ENCODE measurements at places on chromosomes 2 and 18. TPM values are rescaled to one million over a fixed set of nuclear protein-coding genes. Genes with fewer than 3 reads are reported as not detected.

- no peak for DNase-seq
Measured at GRCh38 chr2:113276216-113276760, 2.4 kb downstream of the PAX8 start.

- DNase-seq = no peak
Measured at GRCh38 chr2:10990561-10991111, 78.9 kb downstream of the KCNF1 start.

DNA sequence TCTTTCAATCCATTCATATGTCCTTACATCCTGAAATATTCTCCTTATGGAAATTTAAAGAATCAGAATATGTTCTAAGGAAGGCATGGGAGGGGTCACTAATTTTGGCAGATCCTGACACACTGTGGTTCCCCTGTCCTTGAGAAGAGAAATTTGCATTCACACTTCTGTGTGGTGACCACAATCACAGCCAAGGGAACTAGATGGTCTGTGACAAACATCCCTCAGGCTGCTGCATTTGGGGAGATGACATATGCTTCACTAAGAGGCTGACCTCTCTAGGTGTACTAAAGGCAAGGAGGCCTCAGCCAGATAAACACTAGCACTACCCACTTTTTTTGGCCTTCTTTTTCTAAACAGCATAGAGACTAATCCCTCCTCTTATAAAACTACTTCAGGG lies 129.6 kb downstream of the MREG start:
- DNase-seq = no peak

DNA sequence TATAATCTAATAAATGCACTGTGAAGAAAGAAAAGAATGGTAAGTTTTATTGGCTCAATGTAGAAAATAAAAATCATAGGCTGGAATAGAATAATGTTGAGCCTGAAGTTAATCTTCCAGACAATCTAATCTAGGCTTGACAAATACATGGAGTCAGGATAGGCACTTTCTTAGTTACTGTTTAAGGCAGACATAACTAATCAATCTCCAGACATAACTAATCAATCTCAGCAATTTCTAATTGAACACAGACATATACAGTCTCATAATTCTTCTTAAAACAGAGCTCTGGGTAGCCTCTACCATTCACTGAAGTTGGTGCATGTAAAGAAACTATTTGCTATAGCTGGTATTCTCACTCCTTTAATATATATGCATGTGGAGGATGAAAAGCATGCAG lies 150.1 kb upstream of the CTAGE1 start:
- no peak for DNase-seq

DNA sequence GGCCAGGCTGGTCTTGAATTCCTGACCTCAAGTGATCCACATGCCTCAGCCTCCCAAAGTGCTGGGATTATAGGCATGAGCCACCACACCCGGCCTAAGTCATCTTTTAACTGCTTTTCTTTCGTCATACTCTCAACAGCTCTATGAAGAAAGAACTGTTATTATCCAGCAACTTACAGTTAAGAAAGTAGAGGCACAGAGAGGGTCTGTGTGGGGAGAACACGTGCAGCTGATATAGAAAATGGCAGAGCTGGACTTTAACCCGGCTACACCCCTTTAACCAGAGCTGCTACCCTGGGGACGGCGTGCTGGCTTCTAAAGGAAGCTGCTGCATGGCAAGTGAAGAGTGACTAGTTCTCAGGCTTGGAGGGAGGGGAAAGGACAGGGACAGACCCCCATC lies 25.5 kb downstream of the IGFBP2 start:
- no peak for DNase-seq

- DNase-seq = no peak
Measured at GRCh38 chr2:230202430-230203109, 17.2 kb downstream of the SP110 start.

GRCh38 chr18:55559739-55560138 lies 28.3 kb downstream of the TCF4 start:
- no peak for DNase-seq

- no peak for DNase-seq
Measured at GRCh38 chr2:114049280-114049679, 159.4 kb downstream of the ACTR3 start.

- no peak for DNase-seq
Measured at GRCh38 chr18:42675810-42676209, 439.7 kb downstream of the RIT2 start.

GRCh38 chr18:50569930-50570329 lies 10.0 kb downstream of the MAPK4 start:
- no peak for DNase-seq

- no peak for DNase-seq
Measured at GRCh38 chr2:64165706-64166105, 21.5 kb upstream of the PELI1 start.

GRCh38 chr2:102340778-102341177 lies 14.8 kb upstream of the IL18R1 start:
- no peak for DNase-seq

- no peak for DNase-seq
Measured at GRCh38 chr2:188318161-188318749, 26.6 kb downstream of the GULP1 start.

DNA sequence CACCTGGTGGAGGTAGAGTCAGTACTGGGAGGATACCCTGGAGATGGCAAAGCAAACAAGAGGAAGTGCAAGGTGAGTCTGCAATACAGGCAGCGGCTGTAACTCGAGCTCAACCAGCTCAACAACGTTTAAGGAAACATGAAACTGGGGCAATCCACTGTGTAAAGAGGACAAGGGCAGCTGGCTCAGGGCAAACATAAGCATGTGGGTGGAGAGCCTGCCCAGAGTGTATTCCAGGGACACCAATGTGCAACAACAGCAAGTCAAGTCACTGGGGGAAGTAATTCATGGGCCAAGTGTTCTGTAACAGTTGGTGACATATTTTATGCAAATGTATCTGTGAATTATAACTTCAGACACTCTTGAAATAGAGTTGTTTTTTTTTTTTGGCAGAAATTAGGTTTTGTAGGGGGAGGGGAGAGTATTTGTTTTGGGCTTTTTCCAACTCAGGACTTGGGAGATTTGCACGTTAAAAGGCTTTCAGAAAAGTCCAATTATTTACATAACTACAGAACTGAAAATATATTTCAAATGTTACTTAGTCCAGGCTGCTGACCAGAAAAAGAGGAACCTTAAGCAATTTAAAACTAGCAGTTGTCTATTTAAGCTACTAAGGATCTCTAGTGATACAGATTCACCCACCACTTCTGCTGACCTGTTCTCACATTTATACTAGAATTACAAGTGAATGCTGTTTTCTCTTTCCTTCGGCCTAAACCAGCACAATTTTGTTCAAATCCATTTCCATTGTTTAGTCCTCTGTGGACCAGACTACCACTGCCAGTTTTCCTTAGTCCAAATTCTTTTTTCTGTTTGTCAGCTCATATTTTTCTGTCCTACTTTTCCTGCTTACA lies 18.6 kb downstream of the NRXN1 start:
- DNase-seq = no peak

Gene TNFRSF11A
- total RNA-seq = 0.36 TPM

Gene PLGLB2
- 0.60 TPM for total RNA-seq

Gene RNU2-63P
- total RNA-seq = not detected

Gene BMP10
- total RNA-seq = not detected

Gene GMCL1
- total RNA-seq = 11.3 TPM

Gene NBAS
- 46.7 TPM for total RNA-seq

Gene SLC5A7
- not detected for total RNA-seq

Gene ACMSD
- total RNA-seq = not detected

Gene SPTBN1
- 129 TPM for total RNA-seq

Gene LRRC30
- total RNA-seq = not detected

Gene SLC30A3
- not detected for total RNA-seq

Measured in RPMI7951 (cell line).